Progenitor cell of endocrine pancreas (in vitro differentiated cells): ENCODE measurements at places on chromosomes 1 and 21. TPM values are rescaled to one million over a fixed set of nuclear protein-coding genes. Genes with fewer than 3 reads are reported as not detected.

The OR10Z1 gene
- total RNA-seq = not detected in 2 replicates

The CHRM3 gene
- 2.0 and 3.0 TPM in 2 replicates for total RNA-seq

The ATP6V1G3 gene
- total RNA-seq = not detected in 2 replicates

The CR1L gene
- total RNA-seq = not detected in 2 replicates

The BSND gene
- not detected in 2 replicates for total RNA-seq

The GPR137B gene
- total RNA-seq = 6.9 and 9.5 TPM in 2 replicates

The RYR2 gene
- total RNA-seq = 0.19 and 0.33 TPM in 2 replicates

The PHC2 gene
- total RNA-seq = 135 and 138 TPM in 2 replicates

The SELENBP1 gene
- total RNA-seq = 56.2 and 57.0 TPM in 2 replicates

The KRTAP21-2 gene
- total RNA-seq = not detected in 2 replicates

The PCAT6 gene
- total RNA-seq = 5.6 and 5.7 TPM in 2 replicates
